ENCODE measurements at places on chromosomes 5 and 9.

DNA sequence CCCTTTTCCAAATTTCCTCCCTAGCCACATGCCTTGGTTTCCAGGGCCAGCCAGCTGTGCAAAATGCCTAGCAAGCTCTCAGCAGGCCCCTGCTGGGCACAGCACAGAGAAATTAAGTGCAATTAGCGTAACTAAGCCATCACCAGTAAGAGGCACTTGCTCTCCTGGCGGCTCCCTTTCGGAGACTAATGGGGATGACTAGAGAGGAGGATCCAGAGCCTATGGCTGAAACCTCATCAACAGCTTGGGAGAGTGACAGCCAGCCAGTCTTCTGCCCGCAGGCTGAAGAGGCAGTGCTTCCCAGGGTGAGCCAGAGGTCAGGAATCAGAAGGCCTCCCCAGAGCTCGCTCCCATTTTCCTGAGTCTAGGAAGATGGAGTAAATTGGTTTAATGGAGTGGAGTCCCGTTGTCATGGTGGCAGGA is 108.4 kb downstream of the KCNIP1 start:
- DNase-seq = no peak

GRCh38 chr5:2993771-2994170 is 242.3 kb upstream of the IRX2 start:
- no peak for DNase-seq

DNA sequence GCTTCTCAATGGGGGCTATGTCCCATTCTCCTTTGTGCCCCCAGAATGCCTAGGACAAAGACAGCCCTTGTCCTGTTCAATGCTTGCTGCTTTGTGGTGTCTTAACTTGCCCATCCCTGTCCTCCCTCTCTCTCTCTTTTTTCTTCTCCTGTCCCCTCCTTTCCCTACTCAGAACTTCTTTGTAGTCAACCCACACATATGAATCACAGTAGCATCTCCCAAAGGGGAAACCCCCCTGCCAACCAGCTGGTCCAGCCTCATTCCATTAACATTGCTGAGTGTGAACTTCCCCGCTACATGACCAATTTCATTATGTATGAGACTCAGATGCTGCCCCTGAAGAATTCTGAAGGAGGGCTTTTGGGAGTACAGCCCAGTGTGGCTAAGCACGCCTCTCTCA is 408.3 kb downstream of the ENC1 start:
- DNase-seq = no peak

GRCh38 chr9:99069546-99069945 is 35.4 kb upstream of the TGFBR1 start:
- DNase-seq = no peak

- DNase-seq = no peak
These were observed 148.8 kb downstream of the DCP2 start for GRCh38 chr5:113125371-113125770.

DNA sequence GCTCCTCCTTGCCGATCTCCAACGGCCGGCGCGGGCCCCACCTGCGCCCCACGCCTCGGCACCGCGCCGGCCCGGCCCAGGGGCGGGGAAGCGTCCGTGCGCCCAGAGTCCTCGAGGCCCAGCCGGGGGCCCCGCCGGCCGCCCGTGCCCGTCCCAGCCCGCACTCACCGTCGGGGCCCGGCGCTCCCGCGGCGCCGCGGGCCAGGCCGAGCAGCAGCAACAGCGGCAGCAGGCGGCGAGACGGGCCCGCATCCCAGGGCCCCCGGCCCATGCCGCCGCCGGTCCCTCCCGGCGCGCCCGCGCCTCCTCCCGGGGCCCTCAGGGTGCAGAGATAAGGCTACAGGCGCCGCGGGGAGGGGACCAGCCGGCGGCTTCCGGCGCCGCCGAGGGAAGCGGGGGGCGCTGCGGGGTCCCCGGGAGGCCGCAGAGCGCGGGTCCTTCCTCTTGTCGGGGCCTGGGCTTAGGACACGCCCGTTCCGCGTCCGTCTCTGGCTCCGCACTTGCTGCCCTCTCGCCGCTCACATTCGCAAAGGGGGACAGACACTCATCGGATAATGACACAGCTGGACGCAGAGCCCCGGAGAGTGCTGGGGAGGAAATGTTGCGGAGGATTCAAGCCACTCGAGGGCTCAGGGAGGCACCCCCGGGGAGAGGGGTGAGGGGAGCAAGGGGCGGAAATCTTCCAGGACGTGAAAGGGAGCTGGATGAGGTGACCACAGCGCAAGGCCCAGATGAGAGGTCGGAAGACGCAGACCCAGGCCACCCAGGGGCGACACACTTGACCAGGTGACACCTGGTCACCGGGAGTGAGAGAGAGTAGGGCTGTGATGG is at the start of gene SUSD1:
Gene SUSD1, minus strand, starts transcription at position 333 of the 831 bp plus-strand sequence. Its CDS starts 62 bp downstream, at position 271.
- DNase-seq = peak; percentile 48

DNA sequence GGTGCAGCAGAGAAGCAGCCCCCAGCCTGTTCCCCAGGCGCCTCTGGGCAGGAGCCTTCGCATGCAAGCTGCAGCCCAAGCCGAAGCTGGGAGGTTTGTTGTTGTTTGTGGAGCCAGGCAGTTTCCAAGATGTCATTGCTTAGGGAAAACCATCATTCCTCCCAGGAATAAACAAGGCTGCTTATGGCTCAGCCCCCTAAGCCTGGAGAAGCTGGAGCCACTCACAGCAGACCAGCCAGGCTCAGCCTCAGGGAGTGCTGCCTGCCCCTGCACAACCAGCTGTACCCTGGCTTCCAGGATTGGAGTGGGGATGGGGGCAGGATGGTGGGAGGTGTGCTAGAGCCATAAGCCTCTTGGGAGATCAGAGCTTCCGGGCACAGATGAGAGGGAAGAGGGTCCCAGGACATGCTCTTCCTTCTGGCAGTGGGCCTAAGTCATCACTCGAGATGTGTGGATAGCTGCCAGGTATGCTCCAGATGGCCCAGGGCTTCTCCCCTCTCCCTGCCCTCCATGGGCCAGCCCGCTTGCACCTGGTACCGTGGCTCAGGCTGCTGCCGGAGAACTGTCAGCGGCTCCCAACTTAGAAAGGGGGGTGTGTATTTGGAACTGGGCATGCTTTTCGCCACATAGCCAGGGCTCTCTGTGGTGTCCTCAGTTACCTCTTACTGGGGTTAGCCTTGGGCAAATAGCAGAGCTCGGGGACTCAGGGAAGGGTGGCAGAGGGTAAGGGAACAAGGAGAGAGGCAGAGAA is 105.2 kb downstream of the RGS3 start:
- no peak for DNase-seq

GRCh38 chr9:35862328-35862727 is 7.9 kb downstream of the OR13J1 start:
- no peak for DNase-seq

- DNase-seq = no peak
These were observed 382.4 kb downstream of the CDK5RAP2 start for GRCh38 chr9:120197605-120198004.

DNA sequence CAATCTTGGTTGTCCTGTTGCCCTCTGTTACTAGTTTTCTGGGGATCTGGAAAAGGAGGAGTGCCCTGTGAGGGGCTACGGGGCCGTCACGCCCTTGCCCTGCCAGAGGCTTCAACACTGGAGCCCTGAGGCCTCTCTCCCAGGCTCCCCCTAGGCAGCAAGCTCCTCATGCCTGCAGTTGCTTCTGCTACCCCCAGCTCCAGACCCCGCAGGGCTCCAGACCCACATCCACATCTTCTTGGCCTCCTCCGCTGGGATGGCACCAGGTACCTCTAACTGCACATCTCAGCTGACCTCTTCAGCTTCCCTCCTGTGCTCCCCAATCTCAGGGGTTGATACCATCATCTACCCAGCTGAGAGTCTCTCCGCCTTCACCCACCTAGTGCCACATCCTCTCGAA is 116.0 kb downstream of the ZNF354C start:
- DNase-seq = no peak

DNA sequence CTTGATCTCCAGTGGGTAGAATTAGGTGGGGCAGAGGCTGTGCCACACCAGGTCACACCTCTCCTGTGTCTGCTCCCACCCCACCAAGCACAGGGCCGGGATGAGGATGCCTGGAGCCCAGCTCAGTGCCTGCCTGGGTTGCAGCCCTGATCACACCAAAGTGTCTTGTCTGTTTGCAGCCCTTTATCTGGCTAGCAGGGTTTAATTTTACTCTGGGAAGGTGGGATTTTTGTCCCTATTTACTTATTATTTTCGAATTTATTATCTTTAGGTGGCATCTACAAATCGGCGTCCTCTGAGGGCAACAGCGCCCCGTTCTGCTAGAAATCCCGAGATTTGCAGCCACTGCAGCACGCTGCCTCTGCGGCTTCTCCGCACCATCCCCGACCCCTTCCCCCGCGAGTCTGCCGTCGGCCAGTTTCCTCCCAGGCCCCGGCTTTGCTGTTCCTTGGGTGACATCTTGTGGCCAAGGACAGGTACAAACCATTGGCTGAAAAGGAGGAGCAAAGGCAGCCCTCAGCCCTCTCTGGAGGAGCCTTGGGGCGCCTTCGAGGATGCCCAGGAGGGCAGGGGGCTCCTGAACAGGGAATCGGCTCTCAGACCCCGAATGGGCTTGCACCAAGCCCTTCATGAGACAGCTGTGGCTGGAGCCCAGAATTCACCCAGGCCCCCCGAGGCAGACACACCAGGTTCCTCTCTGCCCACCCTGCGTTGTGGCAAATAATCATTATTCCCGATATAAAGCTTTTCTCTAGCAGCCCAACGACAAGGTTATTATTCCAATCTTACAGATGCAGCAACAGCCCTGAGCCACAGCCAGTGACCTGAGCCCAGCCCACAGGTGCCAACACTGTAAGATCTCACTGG is 113.0 kb downstream of the GAPVD1 start:
- DNase-seq = peak; percentile 87

- DNase-seq = no peak
These were observed 275.0 kb downstream of the ARHGEF28 start for GRCh38 chr5:73901043-73901442.

Measured in left lung (tissue), 14 donors.